ENCODE measurements at places on chromosomes 3 and 15. TPM values are rescaled to one million over a fixed set of nuclear protein-coding genes. Genes with fewer than 3 reads are reported as not detected.

CLSTN2 gene
- total RNA-seq: not detected

C3orf49 gene
- not detected for total RNA-seq

ECE2 gene
- not detected for total RNA-seq

SLC24A5 gene
- not detected for total RNA-seq

GOLGA6B gene
- not detected for total RNA-seq

CYP8B1 gene
- total RNA-seq: 0.90 TPM

NPAP1 gene
- not detected for total RNA-seq

TM4SF18 gene
- total RNA-seq: not detected

HMCES gene
- total RNA-seq: 37.5 TPM

RLBP1 gene
- not detected for total RNA-seq

PRICKLE2 gene
- total RNA-seq: 0.07 TPM

FAM3D gene
- total RNA-seq: not detected

NAALADL2 gene
- 0.34 TPM for total RNA-seq

GOLGA8T gene
- total RNA-seq: not detected

HMG20A gene
- 39.7 TPM for total RNA-seq

ATP13A5 gene
- total RNA-seq: not detected

LRRC31 gene
- not detected for total RNA-seq

CCR9 gene
- total RNA-seq: not detected

RPL15 gene
- total RNA-seq: 1,297 TPM

SLC25A36 gene
- 34.6 TPM for total RNA-seq

CHRNA5 gene
- 10.5 TPM for total RNA-seq

MOBP gene
- total RNA-seq: not detected

ZNF80 gene
- total RNA-seq: not detected

XCR1 gene
- not detected for total RNA-seq
